Activated T-cell treated with anti-CD3 and anti-CD28 coated beads, Interleukin-2, amount 50 U/mL, for 72 hours (primary cell): ENCODE measurements at places on chromosomes 1 and 21. TPM values are rescaled to one million over a fixed set of nuclear protein-coding genes. Genes with fewer than 3 reads are reported as not detected.

GRCh38 chr1:230328342-230329015, 97.7 kb downstream of the PGBD5 start:
- no peak for DNase-seq

Gene CASQ2
- total RNA-seq, result not detected

DNA sequence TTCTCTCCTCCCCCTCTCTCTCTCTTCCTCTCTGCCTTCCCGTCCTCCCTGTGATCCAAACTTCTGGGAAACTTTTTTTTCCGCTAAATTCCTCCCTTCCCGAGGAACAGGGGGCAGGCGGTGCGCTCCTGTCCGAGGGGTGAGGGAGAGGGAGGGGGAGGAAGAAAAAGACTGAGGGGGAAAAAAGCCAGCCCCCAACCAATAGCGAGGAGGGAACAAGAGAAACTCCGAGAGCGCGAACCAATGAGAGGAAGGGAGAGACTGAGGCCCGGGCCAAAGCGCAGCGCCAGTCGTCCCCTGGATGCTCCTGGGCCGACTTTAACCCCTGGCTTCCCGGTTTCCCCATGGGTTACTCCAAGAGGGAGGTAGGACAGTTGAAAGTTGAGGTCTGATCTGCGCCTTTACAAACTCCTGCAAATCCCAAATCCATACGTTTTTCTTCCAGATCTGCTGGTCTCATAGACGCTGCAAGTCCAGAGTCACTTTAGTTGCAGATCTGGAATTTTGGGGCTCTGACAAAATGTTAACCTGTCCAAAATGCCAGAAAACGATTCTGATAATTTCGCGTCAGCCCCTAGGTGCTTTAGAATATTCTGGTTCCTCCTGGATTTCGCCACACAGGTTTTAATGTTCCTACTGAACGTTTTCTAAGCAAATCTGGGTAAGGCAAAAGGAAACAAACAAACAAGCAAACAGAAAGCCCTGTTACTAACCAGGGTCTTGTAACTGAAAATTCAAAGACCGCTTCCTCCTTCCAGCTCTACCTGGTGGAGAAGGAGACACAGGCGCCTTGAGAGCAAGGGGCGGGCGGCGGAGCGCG, at the start of gene TBX15:
TSS of gene TBX15 (minus strand) at position 158 of the 820 bp plus-strand sequence. CDS start 548 bp downstream, outside the sequence.
- no peak for DNase-seq

DNA sequence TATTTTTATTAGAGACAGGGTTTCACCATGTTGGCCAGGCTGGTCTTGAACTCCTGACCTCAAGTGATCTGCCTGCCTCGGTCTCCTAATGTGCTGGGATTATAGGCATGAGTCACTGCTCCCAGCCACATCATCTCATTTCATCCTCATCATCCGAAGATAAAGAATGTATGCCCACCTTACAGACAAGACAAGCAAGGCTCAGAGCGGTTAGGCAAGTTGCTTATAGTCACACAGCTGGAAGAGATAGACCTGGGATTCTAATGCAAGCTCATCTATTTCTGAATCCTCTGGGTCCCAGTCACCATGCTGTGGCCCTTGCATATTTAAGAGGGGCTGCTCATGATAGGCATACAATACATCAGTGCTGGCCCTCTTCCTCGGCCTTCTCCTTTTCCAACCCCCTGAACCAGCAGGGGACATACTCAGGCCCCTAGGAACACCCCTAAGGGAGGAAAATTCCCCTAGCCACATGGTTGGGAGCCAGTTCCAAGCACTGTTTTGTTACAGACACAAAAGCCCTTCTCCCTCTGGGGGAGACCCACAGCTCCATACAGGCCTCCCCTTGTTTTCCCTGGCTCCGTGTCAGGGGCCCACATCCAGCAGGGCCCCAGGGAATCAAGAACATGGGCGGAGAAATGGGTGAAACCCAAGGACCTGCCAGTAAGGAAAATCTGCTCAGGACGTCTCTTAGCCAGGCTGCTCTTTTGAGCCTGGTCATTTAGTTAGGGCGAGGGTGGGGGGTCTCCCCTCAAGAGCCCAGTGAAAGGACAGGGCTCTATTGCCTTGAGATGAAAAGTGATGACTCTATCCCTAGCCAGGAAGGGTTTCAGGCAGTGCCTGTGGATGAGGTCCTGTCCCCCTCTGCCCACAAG, 6.9 kb downstream of the CSRP1 start:
- no peak for DNase-seq
